Posterior cingulate gyrus (tissue), 11 donors: ENCODE measurements at places on chromosomes 6 and 20.

GRCh38 chr6:41939176-41939847, 2.3 kb downstream of the CCND3 start:
- no peak for DNase-seq

GRCh38 chr20:33391722-33392415, 9.4 kb downstream of the CDK5RAP1 start:
- no peak for DNase-seq

DNA sequence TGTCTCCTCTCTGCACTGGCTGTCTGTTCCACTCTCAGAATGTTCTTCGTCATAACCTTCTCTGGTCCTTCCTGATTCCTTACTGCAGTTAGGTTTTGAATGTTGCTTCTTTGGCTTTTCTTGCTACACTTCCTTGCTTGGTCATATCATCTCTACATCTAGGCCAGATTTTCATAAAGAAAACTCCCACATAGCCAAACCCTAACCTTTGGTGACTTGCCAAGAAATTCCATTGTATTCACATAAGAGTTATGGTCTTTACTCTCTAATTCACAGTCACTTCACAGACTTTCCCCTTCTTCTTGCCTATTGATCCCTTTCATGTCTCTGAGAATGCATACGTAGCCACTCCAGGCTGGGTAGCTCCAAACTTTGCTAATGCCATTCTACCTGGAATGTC, 41.9 kb upstream of the SIM1 start:
- no peak for DNase-seq

- no peak for DNase-seq
Observed at GRCh38 chr6:66361886-66362285, 654.9 kb upstream of the EYS start.
